Endothelial cell (in vitro differentiated cells): ENCODE measurements at places on chromosomes 1 and 21. TPM values are rescaled to one million over a fixed set of nuclear protein-coding genes. Genes with fewer than 3 reads are reported as not detected.

GRCh38 chr1:9551984-9552383, 12.7 kb downstream of the SLC25A33 start:
- no peak overlapping the region for H3K4me3 ChIP-seq
- no peak for DNase-seq
- peaks cover 5% of the 10 kb centered on the region for H3K27me3 ChIP-seq
- H3K36me3 ChIP-seq: peaks cover 15% of the 10 kb centered on the region
- no peak overlapping the region for H3K27ac ChIP-seq

DNA sequence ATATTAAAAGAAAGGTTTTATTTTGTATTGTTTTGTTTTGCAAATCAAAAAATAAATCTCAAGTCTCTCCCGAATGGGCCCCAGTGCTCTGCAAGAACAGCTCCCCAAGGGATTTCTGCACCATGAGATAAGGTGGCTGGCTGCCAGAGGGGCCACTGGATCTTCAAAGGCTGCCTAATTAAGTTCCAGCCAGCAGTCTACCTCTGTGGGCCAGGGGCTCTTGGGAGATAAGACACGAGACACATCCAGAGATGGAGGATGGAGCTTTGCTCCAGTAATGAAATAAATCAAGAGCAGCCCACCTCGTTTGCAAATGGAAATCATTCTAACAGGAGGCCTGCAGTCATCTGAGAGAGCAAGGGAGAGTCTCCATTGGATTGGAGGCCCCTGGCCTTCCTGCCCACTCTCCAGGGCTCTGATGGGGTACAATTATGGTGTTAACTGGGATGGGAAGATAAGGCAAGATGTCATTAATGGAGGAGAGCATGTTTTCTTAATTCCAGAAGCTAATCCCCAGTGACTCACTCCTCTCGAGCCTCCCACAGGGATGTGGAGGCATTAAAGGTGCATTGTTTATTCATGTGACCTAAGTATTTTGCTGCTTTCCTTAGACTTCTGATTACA, 155.2 kb upstream of the KAZN start:
- no peak overlapping the region for H3K27ac ChIP-seq
- DNase-seq: no peak
- H3K4me1 ChIP-seq: no peaks in the 10 kb centered on the region
- H3K27me3 ChIP-seq: no peaks in the 10 kb centered on the region
- no peaks in the 10 kb centered on the region for H3K36me3 ChIP-seq
- H3K4me3 ChIP-seq: no peak overlapping the region

DNA sequence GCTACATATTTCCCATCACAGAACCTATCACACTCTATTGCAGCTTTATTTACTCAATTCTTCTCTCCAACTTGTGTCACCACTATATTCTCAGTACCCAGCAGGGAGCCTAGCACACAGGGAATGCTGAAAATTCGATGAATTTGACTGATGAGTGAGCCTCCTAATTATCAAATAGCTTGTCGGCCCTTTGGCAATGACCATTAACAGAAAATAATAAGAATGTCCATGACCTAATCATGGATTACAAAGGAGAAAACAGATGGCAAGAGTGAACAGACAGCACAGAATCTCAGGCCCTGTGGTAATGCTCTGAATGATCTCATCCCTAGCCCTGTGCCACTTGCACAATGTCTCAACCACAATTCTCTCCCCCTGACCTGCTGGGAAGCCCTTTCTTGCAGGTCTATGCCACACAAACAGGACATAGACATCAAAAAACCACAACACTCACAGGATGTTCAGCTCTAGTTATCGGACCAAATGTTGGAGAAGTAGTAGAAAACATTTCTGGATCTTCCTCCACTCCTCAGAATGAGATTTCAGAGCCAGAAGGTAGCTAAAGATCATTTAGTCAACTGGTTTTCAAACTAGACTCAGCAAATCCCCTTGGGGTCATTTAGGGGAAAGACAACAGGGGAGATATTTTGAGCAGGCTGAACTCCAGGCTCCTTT, 68.4 kb downstream of the LUZP1 start:
- DNase-seq: peak; percentile 26
- peaks cover 2% of the 10 kb centered on the region for H3K27me3 ChIP-seq
- H3K27ac ChIP-seq: peak overlapping the region; percentile 80
- peaks cover 45% of the 10 kb centered on the region for H3K4me1 ChIP-seq
- no peak overlapping the region for H3K4me3 ChIP-seq

- no peaks in the 10 kb centered on the region for H3K27me3 ChIP-seq
- no peak for DNase-seq
- no peak overlapping the region for H3K27ac ChIP-seq
- H3K4me3 ChIP-seq: no peak overlapping the region
- peaks cover 9% of the 10 kb centered on the region for H3K4me1 ChIP-seq
- H3K36me3 ChIP-seq: peaks cover 4% of the 10 kb centered on the region
Measured at GRCh38 chr1:43123031-43123430, 49.1 kb downstream of the EBNA1BP2 start.

GRCh38 chr1:1883092-1883873, 7.6 kb downstream of the GNB1 start:
- H3K36me3 ChIP-seq: peaks cover 21% of the 10 kb centered on the region
- H3K4me3 ChIP-seq: no peak overlapping the region
- no peak for DNase-seq

DNA sequence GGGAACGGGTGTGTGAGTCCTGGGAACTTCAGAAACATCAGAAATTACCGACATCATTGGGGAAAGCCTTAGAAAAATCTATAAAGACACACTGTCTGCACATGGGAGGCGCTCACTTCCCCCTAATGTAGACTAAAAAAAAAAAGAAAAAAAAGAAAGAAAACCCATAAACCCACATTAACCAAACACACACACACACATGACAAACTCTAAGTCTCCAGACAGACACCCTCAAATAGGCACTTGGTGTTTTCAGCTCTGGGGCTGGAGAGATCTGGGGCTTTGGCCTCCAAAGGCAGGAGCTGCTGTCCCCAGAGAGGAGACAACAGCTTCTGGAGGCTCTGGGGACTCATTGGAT, 13.2 kb upstream of the SDHB start:
- no peak overlapping the region for H3K27ac ChIP-seq
- no peak for DNase-seq
- H3K27me3 ChIP-seq: peaks cover 5% of the 10 kb centered on the region
- no peak overlapping the region for H3K4me3 ChIP-seq
- H3K4me1 ChIP-seq: peaks cover 4% of the 10 kb centered on the region

The TIMM17A gene
- 45.7 TPM for total RNA-seq

The PTTG1IP gene
- 223 TPM for total RNA-seq

The LRRC7 gene
- total RNA-seq: not detected

The LCK gene
- 1.1 TPM for total RNA-seq
